ENCODE measurements at places on chromosomes 3 and 15. TPM values are rescaled to one million over a fixed set of nuclear protein-coding genes. Genes with fewer than 3 reads are reported as not detected.

The HGD gene
- total RNA-seq = 38.9 TPM

The ZIC1 gene
- 1.9 TPM for total RNA-seq

The GOLGA8T gene
- 1.8 TPM for total RNA-seq

The RBP2 gene
- total RNA-seq = not detected

The AMT gene
- 25.1 TPM for total RNA-seq

The PDE8A gene
- 73.9 TPM for total RNA-seq

The HOMER2 gene
- total RNA-seq = 27.0 TPM

The SPSB4 gene
- total RNA-seq = 10.9 TPM

The CCR3 gene
- total RNA-seq = 0.47 TPM

The SENP8 gene
- 3.4 TPM for total RNA-seq

The LRRN1 gene
- total RNA-seq = 8.3 TPM

The FES gene
- 52.4 TPM for total RNA-seq

Measured in metanephros (tissue), 2 donors.